ENCODE measurements at places on chromosomes 12 and 14.

- no peak for DNase-seq
Measured at GRCh38 chr12:73964641-73965040, 573.0 kb upstream of the ATXN7L3B start.

DNA sequence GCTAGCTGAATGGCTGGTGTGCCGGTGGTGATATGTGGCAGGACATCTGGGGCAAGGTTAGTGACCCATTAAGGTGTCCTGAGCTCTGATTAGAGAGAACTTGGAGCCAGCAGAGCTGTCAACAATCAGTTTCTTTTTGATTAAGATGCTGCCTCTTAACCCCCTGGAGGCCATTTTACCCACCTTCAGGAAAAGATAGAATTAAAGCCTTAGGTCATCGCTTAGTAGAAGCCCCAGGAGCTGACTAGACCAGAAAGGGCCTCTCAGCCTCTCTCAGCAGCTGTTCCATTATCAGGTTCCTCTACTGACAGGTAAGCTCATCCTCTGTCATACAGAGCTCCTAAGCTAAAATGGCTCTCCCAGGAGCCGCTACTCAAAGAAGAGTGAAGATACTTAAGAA lies 339.0 kb downstream of the FUT8 start:
- no peak for DNase-seq

DNA sequence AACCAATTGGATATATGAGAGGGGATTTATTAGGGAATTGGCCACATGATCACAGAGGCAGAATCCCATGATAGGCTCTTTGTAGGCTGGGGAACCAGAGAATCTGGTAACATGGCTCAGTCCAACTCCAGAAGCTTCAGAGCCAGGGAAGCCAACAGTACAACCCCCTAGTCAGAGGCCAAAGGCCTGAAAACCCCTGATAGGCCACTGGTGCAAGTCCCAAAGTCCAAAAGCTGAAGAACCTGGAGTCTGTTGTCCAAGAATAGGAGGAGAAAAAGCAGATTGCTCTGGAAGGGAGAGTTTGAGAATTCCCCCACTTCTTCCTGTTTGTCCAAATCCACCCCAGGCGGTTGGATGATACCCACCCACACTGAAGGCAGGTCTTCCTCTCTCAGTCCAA lies 8.2 kb upstream of the TROAP start:
- no peak for DNase-seq

DNA sequence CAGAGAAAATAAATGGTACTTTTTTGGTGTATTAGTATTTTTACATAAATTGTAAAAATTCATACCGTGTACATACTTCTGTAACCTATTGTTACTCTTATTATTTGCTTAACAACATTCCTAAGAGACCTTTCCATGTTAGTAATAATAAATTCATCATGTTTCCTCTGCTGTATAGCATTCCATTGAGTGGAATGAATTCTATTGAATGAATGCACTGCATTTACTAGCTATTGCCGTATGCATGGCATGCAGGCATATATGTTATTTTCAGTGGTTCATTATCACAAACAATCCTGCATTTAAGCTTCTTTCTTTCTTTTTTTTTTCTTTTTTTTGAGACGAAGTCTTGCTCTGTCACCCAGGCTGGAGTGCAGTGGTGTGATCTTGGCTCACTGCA lies 137.6 kb upstream of the TBX3 start:
- DNase-seq, result no peak

- DNase-seq, result no peak
Measured at GRCh38 chr12:26701604-26702215, 131.3 kb downstream of the ITPR2 start.

- DNase-seq, result no peak
Measured at GRCh38 chr14:105864116-105864515, 337.7 kb downstream of the TMEM121 start.

- no peak for DNase-seq
Measured at GRCh38 chr14:36767603-36768281, 106.1 kb downstream of the PAX9 start.

- DNase-seq, result no peak
Measured at GRCh38 chr12:127388985-127389384, 878.0 kb upstream of the TMEM132C start.

DNA sequence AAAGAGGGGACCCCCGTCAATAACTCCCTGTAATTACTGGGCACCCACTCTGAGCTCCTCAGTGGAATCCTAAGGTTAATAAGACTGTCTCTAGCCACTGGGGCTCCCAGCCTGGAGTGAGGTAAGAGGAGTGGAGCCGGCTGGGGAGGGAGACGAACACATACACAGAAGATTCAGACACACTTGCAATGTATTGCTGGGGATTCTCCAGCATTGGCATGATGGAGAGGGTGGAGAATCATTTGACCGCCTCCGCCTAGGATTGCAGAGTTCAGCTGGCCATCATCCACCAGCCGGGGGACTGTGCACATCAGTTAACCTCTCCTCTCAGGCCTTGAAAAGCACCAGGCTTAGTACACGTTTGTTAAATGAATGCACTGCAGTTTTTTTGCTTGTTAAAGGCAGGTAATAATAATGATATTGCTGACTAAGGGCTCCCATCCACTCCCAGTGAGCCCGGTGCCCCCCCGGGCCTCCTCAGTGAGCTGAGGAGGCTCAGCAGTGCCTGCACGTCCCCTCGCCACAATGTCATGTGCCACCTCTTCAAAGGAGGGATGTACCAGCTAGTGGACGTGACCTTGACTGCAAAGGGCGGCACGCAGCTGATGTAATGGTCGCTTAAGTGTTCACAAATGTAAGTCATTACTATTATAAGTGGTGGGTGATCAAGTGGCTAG lies 20.3 kb upstream of the FAIM2 start:
- no peak for DNase-seq

GRCh38 chr14:37615582-37616289 lies 20.3 kb downstream of the TTC6 start:
- DNase-seq, result no peak

DNA sequence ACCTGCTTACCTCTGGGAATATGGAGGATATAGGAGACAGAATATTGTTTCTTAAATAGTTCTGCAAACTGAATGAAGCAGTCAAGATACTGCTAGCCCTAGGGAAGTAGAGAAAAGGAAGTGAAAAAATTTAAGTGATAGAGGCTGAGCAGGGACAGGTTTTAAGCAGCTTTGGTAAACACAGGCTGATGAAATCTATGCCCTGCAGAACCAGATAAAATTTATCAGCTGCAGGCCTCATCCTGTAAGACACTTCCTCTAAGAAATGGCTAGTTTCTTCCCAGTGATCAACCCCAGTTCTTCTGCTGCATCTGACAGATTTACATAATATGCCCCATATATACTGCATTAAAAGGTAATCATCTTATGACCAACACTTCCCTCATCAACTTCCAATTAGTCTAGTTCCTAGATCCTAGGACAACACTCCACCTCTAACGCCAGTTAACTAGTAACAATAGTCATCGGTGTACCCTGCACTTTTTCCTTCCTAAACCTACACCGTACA lies 1.3 kb upstream of the ESYT1 start:
- DNase-seq, result no peak

DNA sequence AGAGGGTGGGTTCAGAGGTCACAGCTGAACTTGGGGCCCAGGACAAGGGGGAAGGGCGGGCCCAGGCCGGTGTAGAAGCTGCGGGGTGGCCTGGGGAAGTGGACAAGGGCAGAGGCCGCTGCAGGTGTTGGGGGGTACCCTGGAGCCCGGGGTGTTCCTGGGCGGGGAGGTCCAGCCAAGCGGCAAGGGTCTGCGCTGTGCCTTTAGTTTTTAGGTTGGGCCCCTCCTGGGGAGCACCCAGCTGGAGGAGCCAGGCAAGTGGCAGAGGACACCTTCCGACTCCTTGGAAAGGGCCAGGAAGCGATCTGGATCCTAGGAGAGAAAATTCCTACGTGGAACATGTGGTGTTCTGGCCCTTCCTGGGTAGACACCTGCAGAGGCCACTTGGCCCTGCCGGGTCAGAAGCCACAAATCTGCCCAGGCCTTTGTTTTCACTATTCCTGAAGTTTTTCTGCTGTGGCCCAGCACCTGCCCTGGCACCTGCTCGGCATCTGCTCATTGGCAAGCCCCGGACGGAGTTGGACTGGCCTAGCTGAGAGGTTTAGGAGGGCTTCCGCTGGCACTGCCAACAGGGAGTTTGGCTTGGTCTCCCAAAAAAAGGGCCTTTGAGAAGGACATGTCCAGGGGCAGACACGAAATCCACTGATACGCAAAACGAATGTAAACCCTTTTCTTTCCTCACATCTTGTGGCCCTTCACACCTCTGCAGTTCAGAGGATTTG lies 61.1 kb downstream of the SMUG1 start:
- DNase-seq, result no peak

GRCh38 chr14:74978416-74978947 lies 23.1 kb upstream of the PGF start:
- DNase-seq, result no peak

DNA sequence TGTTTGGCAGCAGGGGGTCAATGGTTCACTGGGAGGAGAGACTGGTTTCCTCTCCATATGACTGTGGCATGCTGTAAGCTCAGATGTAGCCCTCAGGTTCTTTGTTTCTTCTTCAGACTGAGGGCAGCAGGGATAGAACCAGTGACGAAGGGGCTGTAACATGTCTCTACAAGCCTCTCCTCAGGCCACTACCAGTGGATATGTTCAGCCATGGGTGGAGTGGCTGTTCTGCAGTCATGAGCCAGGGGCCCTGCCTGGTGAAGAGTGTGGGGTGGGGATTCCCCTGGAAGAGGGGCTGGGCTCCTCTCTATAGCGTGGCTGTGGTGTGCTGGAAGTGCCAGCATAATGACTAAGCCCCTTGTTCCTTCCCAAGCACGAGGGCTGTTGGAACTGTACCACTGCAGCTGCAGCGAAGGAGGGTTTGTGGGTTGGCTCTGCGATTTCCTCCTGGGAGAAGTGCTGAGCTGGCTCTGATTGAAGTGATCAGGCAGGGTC lies 55.8 kb downstream of the CMAS start:
- no peak for DNase-seq

- DNase-seq, result no peak
Measured at GRCh38 chr14:52082903-52083302, 14.0 kb upstream of the NID2 start.

DNA sequence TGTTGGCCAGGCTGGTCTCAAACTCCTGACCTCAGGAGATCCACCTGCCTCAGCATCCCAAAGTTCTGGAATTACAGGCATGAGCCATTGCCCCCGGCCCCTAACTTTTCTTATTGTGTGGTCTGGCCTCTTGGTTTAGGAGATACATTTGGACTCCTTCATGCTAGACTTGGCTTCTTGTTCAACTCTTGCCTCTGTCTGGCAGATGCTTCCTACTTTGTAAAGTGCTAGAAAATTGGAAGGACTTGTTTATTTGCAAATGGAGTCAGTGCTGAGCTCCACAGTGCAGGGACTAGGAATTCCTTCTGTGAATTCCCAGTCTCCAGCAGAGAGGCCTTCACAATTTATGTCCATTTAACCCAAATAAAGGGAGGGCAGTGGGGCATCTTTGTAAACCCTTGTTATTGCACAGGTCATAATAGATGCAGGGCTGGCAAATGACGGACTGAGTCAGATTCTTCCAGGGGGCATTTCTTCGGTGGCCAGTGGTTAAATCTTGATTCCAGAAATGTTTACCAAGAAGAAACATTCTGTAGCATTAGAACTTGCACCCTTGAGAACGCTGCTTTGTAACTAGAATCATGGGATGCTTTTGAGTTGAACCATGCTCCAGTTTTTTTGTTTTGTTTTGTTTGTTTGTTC lies 73.8 kb upstream of the TBX3 start:
- no peak for DNase-seq

DNA sequence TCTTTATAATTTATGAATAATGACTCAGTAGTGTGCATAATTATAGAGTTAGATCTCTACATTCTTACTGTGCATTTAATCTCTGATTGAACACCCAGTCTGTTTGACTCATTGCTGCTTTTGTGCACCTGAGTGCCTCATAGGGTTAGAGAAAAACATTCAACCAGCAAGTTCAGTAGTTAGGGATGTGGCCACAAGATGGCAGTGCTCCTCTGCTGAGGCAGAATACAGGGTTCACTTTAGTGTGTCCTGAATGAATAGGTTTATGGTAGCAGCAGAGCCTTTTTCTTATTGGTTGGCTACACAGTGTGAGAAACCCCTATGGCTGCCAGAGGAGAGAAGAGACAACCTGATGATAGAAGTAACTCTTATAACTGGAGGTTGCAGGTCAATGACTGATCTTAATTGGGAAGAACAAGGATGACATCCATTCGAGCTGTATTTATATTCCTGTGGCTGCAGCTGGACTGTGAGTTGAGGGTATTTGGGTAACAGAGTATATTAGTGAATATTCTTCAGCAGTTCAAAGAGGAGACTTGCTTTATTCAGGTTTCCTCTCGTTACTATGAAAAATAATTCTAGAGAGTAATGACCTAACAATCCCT lies 194.9 kb upstream of the OR4E1 start:
- peak; percentile 49 for DNase-seq

DNA sequence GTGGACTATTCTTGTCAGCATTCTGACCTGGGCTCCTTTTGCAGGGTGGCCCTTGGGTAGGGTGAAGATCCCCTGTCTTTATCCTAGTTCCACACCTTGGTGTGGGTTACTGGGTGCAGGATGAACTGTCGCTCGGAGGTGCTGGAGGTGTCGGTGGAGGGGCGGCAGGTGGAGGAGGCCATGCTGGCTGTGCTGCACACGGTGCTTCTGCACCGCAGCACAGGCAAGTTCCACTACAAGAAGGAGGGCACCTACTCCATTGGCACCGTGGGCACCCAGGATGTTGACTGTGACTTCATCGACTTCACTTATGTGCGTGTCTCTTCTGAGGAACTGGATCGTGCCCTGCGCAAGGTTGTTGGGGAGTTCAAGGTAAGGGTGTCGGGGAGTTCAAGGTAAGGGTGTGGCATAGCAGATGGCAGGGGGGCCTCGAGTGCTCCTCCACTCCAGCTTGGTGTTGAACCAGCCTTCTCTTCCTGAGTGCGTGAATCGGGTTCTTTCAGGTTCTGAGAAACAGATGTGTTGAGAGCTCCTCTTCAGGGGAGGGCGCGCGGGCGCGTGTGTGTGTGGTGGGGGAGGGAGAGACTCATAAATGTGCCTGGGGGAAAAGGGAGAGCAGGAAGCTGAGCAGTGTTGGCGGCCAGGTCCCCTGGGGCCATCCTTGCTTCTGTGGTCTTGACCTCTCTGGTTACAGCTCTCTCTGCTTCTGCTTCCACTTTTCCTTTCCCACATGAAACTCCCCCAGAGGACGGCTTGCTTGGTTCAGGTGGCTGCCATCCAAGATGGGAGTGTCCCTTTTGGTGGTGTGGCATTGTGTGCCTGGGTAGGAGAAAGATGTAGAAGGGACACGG lies 4.0 kb downstream of the ATG101 start:
- DNase-seq, result no peak

- DNase-seq, result no peak
Measured at GRCh38 chr12:121010860-121011259, 5.4 kb downstream of the C12orf43 start.

GRCh38 chr12:118436002-118436730 lies 59.8 kb downstream of the SUDS3 start:
- DNase-seq, result no peak

DNA sequence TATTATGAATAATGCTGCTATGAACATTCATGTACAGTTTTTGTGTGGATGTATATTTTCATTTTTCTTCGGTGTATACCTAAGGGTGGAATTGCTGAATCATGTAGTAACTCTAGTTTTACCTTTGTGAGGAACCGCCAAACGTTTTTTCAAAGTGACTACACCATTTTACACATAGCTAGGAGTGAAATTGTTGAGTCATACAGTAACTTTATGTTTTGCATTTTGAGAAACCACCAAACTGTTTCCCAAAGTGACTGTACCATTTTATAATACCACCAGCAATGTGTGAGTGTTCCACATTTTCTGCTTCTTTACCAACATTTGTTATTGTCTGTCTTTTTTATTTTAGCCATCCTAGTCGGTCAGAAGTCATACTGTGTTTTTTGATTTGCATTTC lies 3.1 kb upstream of the TPH2 start:
- no peak for DNase-seq

All from stimulated activated CD4-positive, alpha-beta T cell treated with anti-CD3 and anti-CD28 coated beads, Interleukin-15, amount 100 ng/mL, for 1 hour (primary cell).